ENCODE measurements at places on chromosomes 3 and 15. TPM values are rescaled to one million over a fixed set of nuclear protein-coding genes. Genes with fewer than 3 reads are reported as not detected.
A peak's percentile ranks its signal among the peaks of the same experiment; 100 is the strongest.

The ZNF385D gene
- 0.09 TPM for total RNA-seq

The IGSF10 gene
- 14.4 TPM for total RNA-seq

The MYL3 gene
- total RNA-seq: 1.8 TPM

The DNAH12 gene
- 0.43 TPM for total RNA-seq

The HGD gene
- total RNA-seq: 2.2 TPM

The ACSBG1 gene
- total RNA-seq: 42.0 TPM

The CCK gene
- total RNA-seq: not detected

DNA sequence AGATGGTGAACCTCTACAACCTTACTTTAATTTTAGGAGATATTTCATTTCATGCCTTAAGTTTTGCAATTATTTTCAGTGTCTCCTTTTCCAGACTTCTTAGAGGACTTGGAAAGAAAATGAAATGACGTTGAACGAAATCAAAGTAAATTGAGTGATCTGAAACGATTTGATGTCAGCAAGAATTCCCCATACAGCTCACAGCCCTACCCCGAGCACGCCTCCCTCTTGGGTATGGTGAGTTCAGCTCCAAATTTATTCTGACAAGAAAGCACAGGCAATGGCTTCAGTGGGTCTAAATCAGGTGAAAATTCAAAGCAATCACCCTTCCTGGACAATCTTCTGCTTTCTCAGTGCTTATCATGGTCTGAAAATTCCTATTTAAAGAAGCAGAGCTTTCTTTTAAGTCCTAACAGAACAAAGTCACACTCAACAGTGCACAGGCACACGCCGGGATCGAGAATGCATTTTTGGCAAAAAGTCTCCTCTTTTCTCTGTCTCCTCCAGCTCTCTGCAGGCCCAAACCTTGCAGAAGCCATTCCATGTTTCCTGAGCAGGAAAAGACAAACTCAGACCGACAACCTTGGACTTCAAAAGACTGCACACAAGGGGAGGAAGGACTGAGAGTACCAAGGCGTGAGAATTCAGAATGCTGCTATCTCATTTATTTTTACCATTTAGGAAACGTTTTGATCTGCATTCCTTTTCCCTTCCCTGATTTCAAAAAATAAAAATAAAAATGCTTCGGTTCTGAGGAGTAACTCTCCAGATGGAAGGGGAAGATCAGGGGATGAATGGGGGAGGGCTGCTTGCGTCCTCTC, 72.0 kb downstream of the CCNL1 start:
- H3K27ac ChIP-seq: peak overlapping the region; percentile 100
- H3K36me3 ChIP-seq: no peaks in the 10 kb centered on the region
- no peaks in the 10 kb centered on the region for H3K27me3 ChIP-seq
- H3K4me1 ChIP-seq: peaks cover 19% of the 10 kb centered on the region
- no peak for DNase-seq

DNA sequence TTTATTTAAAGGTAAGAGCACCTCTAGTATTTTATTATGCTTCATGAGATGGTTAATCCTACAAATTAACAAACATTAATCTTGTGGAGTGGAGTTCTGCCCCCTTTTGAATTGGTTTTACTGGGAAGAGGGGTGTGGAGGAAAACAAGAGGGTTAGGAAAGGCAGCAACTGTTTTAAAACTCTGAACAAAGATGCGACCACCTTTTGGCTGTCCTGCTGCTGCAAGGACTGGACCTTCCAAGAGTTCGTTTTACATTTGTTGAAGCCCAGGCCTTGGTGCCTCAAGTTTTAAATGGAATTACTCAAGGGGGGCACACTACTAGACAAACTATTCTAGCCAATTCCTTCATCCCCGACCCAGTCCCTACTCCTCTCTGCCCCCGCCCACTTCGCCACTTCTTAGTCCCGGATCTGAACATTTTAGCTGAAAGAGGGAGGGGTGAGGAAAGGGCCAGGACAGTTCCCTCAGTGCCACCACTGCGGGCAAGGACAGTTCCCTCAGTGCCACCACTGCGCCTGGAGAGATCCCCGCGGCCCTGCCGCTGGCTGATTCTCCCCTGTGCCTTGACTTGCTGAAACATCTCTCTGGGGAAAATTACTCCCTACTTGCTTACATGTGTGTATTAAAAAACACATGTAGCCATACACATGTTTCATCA, 11.2 kb downstream of the SOX2 start:
- peaks cover 4% of the 10 kb centered on the region for H3K4me1 ChIP-seq
- H3K27ac ChIP-seq: no peak overlapping the region
- peaks cover 93% of the 10 kb centered on the region for H3K27me3 ChIP-seq
- DNase-seq: no peak
- no peaks in the 10 kb centered on the region for H3K36me3 ChIP-seq
- no peak overlapping the region for H3K4me3 ChIP-seq

DNA sequence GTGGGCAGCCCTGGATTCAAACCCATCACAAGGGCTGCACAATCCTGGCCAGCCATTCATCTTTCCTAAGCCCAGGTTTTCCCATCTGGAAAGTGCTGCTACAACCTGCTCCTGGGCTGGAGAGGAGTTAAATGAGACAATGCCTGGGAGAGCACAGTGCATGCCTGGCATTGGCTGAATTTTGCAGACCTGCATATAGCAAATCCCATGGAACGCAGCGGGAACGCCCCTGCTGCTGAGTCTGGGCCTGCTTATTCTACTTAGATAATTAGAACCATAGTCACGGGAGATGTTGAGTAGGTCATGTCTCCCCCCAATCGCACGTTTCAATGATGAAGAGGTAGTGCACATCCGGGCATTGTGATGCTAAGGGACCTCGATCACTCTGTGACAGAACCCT, 46.6 kb downstream of the ABTB1 start:
- no peaks in the 10 kb centered on the region for H3K27me3 ChIP-seq
- H3K36me3 ChIP-seq: no peaks in the 10 kb centered on the region

DNA sequence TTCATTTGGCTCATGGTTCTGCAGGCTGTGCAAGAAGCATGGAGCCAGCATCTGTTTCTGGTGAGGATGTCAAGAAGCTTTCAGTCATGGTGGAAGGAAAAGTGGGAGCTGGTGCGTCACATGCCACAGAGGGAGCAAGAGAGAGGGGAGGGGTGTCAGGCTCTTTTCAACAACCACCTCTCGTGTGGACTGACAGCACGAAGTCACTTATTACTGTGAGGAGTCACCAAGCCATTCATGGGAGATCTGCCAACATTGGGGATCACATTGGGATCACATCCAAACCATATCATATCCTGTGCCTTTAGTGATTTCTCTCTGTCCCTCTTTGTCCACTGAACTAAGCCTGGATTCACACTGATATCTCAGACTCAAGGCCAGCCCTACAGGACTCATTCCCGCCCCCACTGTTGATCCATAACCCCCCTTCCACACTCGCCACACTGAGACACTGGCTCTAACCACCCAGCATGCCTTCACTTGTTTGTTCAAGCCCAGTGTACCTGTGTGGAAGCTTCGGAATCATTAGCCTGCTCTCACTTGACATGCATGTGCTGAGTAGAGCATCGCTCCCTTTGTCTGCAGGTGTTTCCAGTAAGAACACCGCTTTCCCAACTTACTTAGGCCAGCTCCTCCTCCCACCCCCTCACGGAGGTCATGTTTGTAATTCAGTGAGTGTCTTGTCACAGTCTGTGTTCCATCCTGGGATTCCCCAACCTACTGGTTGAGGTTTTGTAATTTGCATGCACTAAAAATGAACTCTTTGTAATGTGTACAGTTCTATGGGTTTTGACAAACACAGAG, 132.2 kb downstream of the KLF13 start:
- no peak for DNase-seq

DNA sequence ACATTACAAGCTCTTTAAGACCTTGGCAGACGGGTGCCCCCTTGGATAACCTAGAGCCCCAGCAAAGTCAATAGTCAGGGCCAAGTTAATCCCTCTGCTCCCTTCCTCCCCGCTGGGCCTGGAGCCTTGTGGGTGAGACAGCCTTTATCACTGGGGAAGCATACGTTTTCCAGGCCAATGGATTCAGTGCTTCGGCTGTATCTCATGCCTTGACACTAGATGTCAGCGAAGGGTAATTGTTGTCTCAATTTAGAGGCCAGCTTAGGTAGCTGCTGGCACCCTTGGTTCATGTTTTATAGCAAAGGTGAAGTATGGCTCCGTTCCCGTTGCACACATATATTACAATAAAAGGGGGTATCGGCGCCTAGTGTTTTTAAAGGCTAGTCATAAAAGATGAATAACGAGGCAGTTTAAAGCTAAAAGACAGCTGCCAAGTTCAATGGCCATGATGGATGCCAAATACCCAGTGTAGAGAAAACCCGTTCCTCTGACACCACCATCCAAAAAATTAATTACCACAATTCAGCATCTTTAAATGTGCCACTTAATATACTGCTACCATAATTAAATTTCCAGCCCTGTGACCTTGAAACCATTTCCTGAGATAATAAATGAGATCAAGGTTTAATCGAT, 52.3 kb upstream of the BNIP2 start:
- H3K4me1 ChIP-seq: no peaks in the 10 kb centered on the region
- H3K27ac ChIP-seq: no peak overlapping the region
- H3K27me3 ChIP-seq: peaks cover 9% of the 10 kb centered on the region
- no peaks in the 10 kb centered on the region for H3K36me3 ChIP-seq
- H3K4me3 ChIP-seq: no peak overlapping the region
- no peak for DNase-seq

- H3K4me1 ChIP-seq: no peaks in the 10 kb centered on the region
- no peaks in the 10 kb centered on the region for H3K36me3 ChIP-seq
Measured at GRCh38 chr3:6640907-6641306, 220.0 kb upstream of the GRM7 start.

DNA sequence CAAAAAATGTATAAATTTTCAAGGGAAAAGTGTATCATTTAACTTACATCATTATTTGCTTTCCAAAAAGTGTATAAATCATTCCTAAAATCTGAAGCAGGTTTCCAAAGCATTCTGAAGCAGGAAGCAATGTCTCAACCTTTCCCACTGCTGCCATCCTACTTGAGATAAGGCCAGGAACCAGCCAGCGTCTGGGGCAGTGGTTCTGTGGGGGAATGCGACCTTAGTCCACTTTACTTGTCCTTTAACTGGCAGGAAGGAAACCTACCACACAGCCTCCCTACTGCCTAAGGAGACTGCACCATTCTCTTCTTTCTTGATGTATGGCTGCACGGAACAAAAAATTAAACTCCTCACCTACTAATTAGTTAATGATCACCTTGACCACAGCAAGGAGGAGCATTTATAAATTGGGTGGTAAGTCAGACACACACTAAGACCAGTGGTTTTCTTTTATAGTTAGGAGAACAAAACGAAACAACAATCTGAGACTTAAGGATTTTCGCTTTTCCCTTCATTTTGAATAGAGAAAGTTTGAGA, 3.7 kb downstream of the SORD start:
- H3K27ac ChIP-seq: no peak overlapping the region
- no peak for DNase-seq
- H3K4me3 ChIP-seq: no peak overlapping the region
- H3K27me3 ChIP-seq: no peaks in the 10 kb centered on the region
- no peaks in the 10 kb centered on the region for H3K36me3 ChIP-seq

- no peak for DNase-seq
- no peak overlapping the region for H3K27ac ChIP-seq
- no peaks in the 10 kb centered on the region for H3K27me3 ChIP-seq
- no peaks in the 10 kb centered on the region for H3K36me3 ChIP-seq
- H3K4me3 ChIP-seq: no peak overlapping the region
Measured at GRCh38 chr3:120244834-120245225, 40.2 kb downstream of the GPR156 start.

Data from adrenal gland (tissue), 19 donors.